ENCODE measurements at places on chromosomes 12 and 14. TPM values are rescaled to one million over a fixed set of nuclear protein-coding genes. Genes with fewer than 3 reads are reported as not detected.
A peak's percentile ranks its signal among the peaks of the same experiment; 100 is the strongest.

DNA sequence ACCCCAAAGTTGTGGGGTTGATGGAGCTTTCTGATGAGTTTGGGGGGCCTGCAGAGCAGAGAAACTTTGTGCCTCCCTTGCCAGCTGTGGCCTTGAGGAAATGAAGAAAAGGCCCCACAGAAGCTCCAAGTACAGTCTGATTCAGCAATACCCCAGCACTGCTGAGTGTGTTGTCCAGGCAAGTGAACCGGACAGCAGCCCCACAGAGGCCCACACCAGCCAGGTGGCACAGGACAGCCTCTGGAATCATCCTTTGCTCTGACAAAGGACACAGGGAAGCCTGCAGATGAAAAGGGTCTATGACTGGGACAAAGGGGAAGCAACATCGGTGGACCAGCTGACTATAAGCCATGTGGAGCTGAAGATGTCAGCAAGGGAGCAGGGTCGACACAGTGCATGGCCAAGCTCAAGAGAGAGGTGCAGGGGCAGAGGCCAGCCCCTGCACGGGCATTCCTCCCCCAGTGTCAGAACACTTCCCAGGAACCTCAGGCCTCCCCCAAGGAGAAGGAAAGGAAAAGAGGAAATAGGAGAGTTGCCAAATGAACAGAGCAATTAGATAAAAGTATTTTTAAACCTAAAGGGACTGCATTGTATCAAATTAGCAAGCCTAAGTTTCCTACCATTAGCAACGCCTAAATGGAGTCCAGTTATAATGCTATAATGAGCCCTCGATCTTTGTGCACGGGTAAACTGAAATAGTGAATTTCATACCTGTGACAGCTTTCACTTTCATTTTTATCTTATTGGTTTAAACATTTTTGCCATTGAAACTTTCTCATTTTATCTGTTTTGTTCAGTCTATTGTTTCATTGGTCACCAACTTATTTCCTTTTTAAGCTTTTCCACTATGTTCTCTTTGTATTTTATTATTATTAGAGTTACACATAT is 46.3 kb upstream of the PTGDR start:
- no peak for DNase-seq

DNA sequence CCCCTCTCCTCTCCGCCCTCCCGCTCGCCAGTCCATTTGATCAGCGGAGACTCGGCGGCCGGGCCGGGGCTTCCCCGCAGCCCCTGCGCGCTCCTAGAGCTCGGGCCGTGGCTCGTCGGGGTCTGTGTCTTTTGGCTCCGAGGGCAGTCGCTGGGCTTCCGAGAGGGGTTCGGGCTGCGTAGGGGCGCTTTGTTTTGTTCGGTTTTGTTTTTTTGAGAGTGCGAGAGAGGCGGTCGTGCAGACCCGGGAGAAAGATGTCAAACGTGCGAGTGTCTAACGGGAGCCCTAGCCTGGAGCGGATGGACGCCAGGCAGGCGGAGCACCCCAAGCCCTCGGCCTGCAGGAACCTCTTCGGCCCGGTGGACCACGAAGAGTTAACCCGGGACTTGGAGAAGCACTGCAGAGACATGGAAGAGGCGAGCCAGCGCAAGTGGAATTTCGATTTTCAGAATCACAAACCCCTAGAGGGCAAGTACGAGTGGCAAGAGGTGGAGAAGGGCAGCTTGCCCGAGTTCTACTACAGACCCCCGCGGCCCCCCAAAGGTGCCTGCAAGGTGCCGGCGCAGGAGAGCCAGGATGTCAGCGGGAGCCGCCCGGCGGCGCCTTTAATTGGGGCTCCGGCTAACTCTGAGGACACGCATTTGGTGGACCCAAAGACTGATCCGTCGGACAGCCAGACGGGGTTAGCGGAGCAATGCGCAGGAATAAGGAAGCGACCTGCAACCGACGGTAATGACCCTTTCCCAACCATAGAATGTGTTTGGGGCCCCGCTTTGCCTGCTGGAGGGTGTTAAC is 615 bp downstream of the CDKN1B start:
- DNase-seq, result peak; percentile 60

GRCh38 chr12:44020555-44020954 is 184.7 kb downstream of the TMEM117 start:
- no peak for DNase-seq

DNA sequence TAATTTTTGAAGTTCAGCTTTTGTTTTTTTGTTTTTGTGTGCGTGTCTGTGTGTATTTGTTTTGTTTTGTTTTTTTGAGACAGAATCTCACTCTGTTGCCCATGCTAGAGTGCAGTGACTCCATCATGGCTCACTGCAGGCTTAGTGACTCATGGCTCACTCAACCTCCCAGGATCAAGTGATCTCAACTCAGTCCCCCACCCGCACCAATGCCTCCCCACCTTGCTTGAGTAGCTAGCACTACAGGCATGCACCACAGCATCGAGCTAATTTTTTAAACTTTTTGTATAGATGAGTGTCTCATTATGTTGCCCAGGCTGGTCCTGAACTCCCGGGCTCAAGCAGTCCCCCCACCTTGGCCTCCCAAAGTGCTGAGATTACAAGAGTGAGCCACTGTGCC is 981.4 kb downstream of the BCL11B start:
- DNase-seq, result peak; percentile 0

GRCh38 chr14:52948836-52949235 is 2.0 kb downstream of the FERMT2 start:
- no peak for DNase-seq

DNA sequence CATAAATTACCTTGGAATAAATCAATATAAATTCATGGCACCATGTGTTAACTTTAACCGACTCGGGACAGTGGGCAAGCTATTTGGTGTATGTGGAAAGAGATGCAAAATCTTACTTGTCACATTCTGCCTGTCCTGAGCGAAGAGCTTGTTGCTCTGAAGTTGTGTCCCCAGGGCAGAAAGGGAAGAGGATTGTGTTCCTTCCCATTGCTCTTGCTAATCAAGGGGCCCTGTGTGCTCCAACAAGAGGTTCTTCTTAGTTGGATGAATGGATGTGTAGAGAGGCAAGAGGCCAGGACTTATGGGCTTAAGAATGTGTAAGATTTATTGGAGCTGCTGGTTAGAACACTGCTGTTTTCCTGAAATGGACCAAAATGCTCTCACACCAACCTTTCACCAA is 36.5 kb upstream of the FRS2 start:
- DNase-seq, result no peak

GRCh38 chr14:45793081-45793480 is 540.1 kb upstream of the MIS18BP1 start:
- no peak for DNase-seq

The PSMA3 gene
- total RNA-seq, result 46.2 TPM

All from GM23248 (cell line).